Hypothalamus (tissue), 51 donors: ENCODE measurements at places on chromosomes 5 and 9.

DNA sequence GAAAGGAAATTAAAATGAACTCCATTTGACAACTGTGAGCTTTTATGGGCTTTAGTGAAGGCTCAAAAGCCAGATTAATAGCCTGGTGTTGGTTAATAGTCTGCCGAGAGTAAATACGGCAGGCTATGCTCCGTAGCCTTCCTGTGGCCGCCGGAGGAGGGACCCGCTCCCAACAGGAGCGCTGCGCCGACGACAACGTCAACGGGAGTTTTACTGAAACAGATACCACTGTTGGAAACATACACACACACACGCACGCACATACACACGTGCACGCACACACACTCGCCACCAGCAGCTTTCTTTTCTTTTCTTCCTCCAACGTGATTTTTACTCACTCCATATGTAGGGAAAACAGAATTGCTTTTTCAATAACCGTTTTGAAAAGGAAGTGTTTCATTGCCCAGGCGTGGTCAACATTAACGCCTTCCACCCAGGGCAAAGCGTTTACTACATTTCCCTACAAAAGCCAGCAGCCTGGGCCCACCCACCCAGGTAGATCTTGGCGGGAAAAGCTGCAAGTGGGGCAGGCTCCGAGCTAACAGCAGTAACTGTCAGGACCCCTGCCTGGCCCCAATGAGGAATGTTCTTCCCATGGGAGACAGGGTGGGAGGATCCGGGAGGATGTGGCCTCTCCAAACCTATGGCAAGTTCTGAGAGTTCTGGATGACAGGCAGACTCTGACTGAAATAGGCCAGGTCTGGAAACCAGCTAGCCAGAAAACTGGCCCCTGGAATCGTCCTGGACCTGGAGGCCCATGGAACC lies 72.3 kb downstream of the PAX5 start:
- no peak for DNase-seq

- DNase-seq, result no peak
Measured at GRCh38 chr5:31133488-31133887, 60.0 kb upstream of the CDH6 start.

GRCh38 chr5:110738812-110739651 lies at the start of gene SLC25A46:
Gene SLC25A46, plus strand, starts transcription at chr5:110739007. Its CDS starts 113 bp downstream, at chr5:110739120.
- DNase-seq, result peak; percentile 67

DNA sequence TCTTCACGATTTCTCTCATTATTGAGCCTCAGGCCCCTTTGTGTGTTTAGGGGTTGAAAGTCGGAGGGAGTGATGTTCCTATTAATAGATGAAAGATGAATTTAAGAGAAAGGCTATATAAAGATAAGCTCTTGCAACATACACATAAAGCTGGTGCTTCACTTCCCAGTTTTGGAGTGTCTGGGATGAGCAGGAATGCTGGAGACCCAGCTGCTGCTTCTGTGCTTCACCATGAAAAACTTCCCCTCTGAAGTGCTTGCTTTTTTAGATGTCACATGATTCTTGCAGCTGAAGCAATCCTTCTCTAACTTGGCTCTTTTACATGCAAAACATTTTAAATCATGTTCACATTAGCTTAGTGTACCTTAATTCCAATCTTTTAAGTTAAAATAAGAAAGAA lies 19.7 kb upstream of the SNCAIP start:
- DNase-seq, result no peak

- DNase-seq, result no peak
Measured at GRCh38 chr5:163861670-163862069, 356.3 kb downstream of the MAT2B start.

DNA sequence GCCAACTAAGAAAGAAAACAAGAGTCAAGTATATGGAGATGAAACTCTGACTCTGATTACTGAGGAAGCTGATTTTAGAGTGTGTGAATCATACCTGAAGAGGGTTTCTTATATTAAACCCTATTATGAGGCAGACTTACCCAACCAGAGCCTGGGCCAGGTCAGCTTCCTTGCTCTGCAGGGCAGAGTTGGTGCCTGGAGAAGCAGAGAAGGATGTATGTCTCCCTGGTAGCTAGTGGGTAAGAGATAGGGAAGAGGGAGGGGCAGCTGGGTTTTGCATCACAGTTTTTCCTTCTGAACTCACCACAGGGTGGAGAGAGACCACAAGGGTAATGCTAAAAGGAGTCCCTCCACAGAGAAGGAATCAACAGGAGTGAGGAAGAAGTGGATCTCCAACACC lies 104.1 kb downstream of the CMYA5 start:
- DNase-seq, result no peak

GRCh38 chr9:132163457-132163875 lies 1.6 kb downstream of the NTNG2 start:
- no peak for DNase-seq

DNA sequence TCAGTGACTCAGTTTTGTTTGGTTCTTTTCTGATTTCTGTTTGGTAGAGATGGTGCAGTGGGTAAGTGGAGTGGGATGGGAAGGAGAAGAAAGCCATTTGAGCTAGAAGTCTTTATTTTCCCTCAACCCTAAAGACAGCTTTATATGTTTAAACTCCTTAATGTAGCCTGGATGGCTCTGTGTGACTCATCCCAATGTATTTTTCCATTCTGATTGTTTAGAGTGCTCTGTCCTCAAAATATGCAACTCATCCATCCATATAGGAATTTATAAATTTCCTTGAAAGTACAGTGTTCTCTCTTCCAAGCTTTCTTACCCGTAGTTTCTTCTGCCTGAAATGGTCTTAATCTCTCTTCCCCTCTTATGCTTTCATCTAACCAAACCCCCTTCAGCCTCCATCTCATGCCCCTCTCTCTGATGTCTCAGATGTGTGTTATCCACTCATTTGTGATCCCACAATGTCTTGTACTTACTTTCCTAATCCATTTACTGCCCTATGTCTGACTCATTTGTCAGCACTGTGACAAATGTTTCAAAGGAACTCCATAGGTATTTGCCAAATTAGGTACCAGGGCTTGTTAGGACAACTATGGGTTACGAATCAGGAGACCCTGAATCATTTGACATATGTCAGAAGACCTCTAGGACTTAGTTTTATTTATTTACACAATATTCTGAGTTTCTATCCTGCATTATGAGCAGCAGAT lies 217.5 kb upstream of the SGCD start:
- DNase-seq, result no peak

- no peak for DNase-seq
Measured at GRCh38 chr9:115680231-115680630, 473.4 kb upstream of the PAPPA start.

DNA sequence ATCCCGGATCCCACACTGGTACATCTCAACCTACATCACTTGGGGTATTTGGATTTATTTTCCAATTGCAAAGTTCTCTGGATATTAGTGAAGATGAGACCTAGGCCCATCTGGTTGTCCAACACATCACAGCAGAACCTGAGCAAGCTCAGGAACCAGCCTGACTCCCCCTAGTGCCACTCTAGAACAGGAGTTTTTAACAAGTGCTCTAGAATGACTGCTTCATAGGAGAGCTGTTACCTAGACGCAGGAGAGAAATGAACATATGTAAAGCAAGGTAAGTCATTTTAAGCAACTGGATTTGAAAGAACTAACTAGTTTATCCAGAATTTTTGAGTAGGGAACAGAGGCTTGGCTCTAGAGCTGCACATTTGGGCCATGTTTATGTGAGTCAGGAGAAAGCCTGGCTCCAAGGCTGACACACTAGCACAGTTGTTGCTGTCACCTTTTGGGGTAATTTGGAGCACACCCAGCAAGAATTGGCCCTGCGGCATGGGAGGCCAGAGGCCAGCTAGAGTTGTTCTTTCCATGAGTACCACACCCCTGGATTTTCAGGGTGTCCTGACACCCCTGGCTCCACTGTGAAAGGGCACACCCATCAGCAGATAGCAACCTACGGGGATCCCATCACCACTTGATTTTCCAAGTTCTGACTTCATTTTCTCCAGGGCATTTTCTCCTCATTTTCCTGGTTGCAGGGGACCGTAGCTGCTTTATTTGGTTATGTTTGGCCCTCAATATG lies 110.9 kb upstream of the LPAR1 start:
- no peak for DNase-seq

- DNase-seq, result no peak
Measured at GRCh38 chr9:37497320-37497719, 11.6 kb downstream of the POLR1E start.

GRCh38 chr5:174145821-174146220 lies 100.3 kb downstream of the NSG2 start:
- DNase-seq, result peak; percentile 82

GRCh38 chr5:11563822-11564221 lies 340.4 kb downstream of the CTNND2 start:
- no peak for DNase-seq

DNA sequence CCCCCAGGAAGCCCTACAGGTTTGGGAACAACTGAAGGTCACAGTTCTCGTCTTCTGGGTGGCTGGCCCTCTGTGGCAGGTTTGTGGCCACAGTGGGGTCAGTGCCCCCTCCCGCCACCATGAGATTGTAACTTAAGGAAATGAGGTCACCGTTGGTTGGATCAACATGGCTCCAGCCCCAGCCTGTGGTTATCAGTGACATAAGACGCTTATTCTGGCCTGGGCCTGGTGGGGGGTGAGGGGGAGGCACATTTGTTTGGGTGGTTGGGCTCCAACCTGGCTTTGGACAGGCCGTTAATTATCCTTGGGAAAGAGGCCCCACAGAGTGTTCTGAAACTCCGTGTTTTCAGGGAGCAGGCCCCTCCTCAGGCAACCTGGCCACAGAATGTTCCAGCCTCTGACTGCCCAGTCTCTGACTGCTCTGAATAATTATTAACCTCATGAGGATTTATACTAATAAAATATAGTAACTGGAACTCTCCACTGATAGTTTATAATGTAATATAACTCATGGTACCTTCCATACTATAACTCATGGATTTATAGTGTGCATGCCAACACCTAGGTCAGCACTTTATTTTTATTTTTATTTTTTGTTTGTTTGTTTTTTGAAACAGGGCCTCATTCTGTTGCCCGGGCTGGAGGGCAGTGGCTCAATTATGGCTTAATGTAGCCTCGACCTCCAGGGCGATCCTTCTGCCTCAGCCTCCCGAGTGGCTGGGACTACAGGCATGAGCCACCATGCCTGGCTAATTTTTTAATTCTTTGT lies 58.0 kb upstream of the RPL26L1 start:
- no peak for DNase-seq

DNA sequence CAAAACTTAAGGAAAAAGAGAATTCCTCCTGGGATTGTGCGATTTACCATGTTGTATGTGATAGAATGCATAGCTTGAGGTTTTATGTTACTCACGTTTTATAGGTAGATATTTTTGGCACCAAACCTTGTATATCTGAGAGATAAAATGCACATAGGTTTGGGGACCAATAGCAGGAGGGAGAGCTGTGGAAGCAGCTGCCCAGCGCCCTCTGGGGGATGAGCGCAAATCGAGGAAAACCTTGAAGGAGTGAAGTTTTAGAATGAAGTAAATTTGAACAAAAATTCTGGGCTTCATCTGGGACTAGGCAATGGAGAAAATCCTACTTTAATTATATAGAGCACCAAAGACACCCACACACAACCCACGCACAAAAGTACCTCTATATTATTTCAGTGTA lies 197.0 kb downstream of the ADCY2 start:
- no peak for DNase-seq

GRCh38 chr9:135440620-135441019 lies 39.0 kb upstream of the PPP1R26 start:
- no peak for DNase-seq

GRCh38 chr9:73081979-73082657 lies 69.5 kb upstream of the ANXA1 start:
- no peak for DNase-seq

DNA sequence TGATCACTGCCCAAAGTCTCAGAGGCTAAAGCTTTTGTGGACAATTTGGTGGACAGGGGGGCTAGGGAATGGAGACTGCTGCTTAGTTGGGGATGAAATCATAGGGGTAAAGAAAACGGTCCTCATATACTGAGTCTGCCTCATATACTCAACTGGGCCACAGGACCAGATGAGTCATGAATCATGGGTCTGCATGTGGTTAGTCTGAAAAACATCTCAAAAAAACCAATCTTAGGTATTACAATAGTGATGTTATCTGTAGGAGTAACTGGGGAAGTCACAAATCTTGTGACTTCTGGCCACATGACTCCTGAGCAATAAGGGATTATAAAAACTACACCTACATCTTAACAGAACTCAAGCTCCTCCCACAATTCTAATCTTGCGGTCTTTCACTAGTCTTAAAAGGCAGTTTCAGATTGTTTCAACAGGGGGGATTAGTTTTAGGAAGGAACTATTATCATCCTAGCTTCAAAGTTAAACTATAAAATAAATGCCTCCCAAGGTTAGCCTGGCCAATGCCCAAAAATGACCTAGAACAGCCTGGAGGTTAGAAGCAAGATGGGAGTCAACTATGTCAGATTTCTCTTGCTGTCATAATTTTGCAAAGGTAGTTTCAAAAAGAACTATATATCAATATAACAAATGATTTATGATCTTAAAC lies 17.5 kb downstream of the TMEM161B start:
- no peak for DNase-seq

DNA sequence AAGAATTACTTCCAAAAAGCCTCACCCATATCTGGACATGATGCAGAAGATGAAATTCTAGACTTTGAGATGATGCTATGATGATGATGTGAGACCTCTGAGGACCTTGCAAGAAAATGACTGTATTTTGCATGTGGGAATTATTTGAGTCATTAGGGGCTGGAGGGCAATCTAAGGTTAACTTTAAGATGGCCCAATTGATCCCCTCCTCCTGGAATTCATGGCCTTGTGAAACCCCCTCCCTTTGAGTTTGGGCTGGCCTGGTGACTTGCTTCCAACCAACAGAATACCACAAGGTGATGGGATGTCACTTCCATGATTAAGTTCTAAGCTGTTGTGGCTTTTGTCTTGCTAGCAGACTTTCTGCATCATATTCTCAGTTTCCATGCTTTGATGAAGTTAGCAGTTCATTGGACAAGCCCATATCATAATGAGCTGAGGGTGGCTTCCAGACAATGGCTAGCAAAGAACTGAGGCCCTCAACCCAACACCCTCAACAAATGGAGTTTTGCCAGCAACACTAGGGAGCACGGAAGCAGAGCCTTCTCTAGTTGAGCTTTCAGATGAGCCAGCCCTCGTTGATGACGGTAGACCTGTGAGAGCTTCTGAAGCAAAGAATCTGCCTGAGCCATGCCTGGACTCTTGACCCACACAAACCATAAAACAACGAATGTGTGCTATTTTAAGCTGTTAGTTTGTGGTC lies 7.4 kb upstream of the AMACR start:
- no peak for DNase-seq

GRCh38 chr9:76600007-76600615 lies 141.1 kb downstream of the GCNT1 start:
- DNase-seq, result no peak
